ENCODE measurements at places on chromosomes 5 and 9.

- DNase-seq, result no peak
These were observed 32.9 kb downstream of the ISL1 start for GRCh38 chr5:51416149-51416548.

GRCh38 chr5:69368458-69369339 lies 621 bp downstream of the AK6 start:
- no peak for DNase-seq

- no peak for DNase-seq
These were observed 5.9 kb upstream of the ACO1 start for GRCh38 chr9:32378496-32378895.

DNA sequence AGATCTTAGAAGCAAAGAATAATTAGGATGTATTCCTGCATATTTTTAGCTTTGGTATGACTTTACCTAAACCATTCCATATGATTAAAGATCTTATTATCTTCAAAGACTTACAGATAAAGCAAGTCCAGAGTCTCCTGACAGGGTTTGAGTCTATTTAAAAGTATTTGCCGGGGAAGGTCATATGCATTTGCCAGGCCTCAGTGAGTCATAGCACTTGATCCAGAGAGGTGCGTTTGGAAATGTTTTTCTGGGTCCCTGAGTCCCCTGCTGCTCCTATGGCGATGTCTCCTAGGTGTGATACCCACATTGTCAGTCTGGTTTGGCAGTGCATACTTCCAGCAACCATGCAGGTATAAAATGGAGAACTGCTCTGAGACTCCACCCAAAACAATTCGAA lies 217.0 kb downstream of the FBXL7 start:
- DNase-seq, result no peak

- no peak for DNase-seq
These were observed 202.2 kb downstream of the NFIB start for GRCh38 chr9:14111696-14112095.

DNA sequence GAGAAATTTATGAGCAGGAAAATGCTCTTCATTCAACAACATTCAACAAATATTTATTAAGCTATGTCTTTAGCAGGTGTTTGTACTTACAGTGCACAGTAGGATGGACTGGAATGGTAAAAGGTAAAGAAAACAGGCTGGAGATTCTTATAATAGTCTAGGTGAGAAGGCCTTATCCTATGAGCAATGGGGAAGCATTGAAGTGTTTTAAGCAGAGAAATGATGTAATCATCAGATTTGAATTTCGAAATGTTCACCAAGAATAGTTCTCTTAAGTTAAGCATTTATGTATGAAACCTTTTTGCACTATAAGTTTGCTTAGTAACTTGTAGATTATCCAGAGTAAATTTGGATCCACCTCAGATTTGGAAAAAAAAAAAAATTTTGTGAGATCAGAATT lies 209.3 kb downstream of the NR3C1 start:
- no peak for DNase-seq

- DNase-seq, result no peak
These were observed 34.1 kb downstream of the ZMAT2 start for GRCh38 chr5:140734354-140734753.

DNA sequence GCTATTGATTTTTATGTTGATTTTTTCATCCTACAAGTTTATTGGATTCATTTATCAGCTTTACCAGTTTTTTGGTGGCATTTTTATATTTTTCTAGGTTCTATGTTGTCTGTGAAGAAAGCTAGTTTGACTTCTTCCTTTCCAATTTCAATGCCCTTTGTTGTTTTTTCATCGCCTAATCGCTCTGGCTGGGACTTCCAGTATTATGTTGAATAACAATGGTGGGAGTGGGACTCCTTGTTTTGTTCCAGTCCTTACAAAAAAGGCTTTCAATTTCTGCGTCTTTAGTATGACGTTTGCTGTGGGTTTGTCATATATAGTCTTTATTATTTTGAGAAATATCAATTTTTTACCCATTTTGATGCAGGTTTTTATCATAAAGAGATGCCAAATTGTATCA lies 175.6 kb upstream of the CCNH start:
- no peak for DNase-seq

- no peak for DNase-seq
These were observed 198.5 kb upstream of the PTGER4 start for GRCh38 chr5:40481241-40481640.

DNA sequence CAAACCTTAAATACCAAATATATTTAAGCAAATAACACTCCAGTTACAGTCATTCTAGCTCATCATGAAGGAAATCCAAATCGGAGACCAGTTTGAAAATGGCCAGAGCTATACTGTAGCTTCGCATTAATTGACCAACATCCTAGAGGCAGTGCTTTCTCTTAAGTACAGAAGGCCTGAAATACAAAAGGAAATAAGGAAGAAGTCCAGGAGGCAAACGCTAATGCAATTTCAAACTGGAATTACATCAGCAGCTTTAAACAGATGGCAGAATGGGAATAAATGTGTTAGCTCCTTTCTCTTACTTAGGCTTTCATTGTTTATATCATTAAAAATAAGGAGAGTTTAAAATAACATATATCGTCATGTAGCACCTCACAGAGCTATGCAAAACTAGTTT lies 197.0 kb downstream of the SEC61B start:
- DNase-seq, result no peak

GRCh38 chr5:31726952-31727351 lies 88.0 kb downstream of the PDZD2 start:
- no peak for DNase-seq

DNA sequence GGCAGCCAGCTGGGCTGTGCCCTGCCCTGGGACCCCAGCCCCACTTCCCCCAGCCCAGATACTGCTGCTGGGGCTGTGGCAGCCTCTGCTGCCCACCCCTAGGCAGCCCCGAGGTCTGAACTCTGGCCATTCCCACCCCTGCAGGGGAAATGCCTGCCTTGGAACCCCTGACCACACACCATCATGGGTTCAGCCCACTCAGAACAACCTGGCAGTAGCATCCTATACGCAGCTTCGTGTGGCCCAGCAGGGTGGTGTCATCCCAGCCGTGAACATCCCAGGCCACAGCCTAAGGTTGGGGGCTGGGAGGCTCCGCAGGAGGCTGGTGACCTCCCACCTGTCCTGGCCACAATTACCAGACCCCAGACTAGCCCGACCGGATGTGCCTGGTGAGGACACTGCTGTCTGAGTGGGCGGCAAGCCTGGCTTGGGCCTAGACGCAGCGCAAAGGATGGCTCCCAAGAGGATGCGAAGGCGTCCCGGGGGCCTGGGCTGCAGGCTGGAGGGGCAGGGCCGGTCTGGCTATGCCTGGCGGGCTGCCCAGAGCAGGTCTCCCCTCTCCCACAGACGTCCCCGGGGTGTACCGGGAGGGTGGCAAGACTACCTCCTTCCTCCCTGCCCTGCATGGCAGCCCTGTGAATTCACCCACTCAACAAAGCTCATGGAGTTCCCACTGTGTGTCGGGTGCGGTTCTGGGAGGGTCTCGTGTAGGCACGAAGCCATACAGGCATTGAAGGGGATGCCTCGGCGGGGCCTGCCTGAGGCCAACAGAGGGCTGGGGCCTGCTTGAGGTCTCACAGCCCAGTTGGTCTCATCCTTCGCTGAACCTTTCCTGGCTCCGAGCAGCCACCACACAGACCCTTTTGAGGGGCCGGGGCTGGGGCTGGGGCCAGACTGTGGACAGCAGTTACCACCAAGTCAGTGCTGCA lies 1.5 kb upstream of the SLC34A3 start:
- DNase-seq, result no peak

GRCh38 chr5:11904265-11904906 lies at the start of gene CTNND2:
TSS of gene CTNND2 (minus strand) at chr5:11904446. CDS start at chr5:11903853, 593 bp downstream.
- no peak for DNase-seq

- no peak for DNase-seq
These were observed 176.8 kb downstream of the FER start for GRCh38 chr5:108924457-108924961.

DNA sequence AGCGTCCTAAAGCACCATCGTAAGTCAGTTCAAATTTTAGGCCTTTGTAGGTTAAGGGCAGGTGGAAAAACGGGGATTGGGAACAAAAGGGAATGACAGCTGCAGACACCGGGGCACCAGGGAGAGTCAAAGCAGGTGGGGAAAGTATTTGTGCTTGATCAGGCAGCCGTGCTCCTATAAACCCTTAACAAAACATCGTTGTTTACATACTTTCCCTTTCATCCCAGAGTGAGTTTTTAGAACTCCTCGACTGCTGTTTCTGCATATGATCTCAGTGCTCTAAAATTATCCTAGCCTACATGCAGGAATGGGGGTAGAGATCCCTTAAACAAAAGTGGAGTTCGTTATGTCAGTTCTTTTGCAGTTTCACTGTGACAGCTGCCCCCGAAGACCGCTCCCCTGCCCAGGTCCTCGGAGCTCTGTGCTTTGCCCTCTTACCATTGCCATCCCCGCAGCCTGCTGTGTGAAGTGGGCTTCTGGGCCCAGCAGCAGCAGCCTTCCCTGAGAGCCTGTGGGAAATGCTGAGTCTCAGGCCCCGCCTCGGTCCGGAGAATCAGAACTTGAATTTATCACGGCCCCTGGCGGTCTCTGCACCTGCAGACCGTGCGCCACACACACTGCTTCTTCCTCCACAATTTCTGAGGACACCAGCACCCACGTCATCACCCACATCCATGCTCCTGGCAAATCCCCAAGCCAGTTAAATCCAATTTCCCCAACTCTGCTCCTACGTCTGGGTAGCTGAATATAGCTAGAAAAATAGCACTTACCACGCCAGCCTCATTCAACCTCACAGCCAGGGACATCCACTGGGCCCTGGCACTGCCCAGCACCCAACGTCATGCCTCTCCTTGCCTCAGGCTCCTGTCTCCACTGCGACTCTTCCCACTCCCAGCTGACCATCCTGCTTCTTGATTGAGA lies 86.8 kb downstream of the NSUN2 start:
- no peak for DNase-seq

DNA sequence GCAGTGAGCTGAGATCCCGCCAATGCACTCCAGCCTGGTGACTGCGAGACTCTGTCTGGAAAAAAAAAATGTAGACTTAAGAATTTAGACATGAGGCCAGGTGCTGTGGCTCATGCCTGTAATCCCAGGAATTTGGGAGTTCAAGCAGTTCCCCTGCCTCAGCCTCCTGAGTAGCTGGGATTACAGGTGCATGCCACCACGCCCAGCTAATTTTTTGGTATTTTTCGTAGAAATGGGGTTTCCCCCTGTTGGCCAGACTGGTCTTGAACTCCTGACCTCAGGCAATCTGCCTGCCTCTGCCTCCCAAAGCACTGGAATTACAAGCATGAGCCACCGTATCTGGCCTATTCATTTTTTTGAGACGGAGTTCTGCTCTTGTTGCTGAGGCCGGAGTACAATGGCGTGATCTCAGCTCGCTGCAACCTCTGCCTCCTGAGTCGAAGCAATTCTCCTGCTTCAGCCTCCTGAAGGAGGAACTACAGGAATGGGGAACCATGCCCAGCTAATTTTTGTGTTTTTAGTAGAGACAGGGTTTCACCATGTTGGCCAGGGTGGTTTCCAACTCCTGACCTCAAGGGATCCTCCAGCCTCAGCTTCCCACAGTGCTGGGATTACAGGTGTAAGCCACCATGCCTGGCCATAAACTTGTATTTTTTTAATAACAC lies 14.0 kb downstream of the DDX46 start:
- DNase-seq, result no peak

DNA sequence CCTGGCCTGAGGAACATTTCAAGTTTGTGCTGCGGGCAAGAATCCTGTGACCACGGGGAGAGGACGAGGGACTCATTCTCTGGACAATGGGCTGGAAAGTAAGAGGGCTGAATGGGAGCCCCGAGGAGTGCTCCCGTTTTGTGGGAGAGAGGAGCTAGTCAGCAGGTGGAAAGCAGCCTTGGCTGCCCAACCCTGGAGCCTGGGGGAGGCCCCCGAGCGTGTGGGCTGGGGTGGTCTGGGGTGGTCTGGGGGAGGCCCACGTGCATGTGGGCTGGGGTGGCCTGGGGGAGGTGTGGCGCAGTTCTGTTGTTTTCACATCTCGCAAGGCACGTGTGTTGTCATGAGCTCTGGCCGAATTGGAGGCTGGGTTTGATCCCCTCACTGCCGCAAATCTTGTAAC lies 27.5 kb downstream of the EHMT1 start:
- DNase-seq, result no peak

Measured in AG04449 (cell line).